Stimulated activated CD8-positive, alpha-beta memory T cell treated with anti-CD3 and anti-CD28 coated beads, Interleukin-4, amount 100 ng/mL, for 1 hour (primary cell): ENCODE measurements at places on chromosomes 3 and 15.

- DNase-seq = no peak
Measured at GRCh38 chr3:49017971-49018706, at the start of gene DALRD3. Gene DALRD3 (minus strand): TSS chr3:49018580. CDS start chr3:49018564, 16 bp downstream.

DNA sequence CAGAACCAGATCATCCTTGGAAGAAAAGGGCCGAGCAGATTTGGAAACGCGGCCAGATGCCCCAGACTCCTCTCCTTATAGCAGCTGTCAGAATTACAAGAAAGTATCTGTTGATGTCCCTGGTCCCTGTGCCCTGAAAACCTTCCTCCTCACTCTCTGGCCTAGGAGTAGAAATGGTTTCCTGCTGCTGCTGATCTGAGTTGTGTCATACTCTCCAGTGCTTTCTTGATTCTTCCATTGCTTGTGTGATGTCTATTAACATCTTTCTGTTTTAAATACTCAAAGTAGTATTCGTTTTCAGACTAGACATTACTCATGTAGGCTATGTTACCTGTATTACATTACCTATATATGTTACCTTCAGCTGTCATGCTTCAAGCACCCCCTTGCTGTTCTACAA, 26.8 kb upstream of the HERC1 start:
- DNase-seq = no peak

GRCh38 chr3:133991209-133991608, 38.5 kb downstream of the SLCO2A1 start:
- no peak for DNase-seq

- no peak for DNase-seq
Measured at GRCh38 chr15:88255484-88256278, 858 bp downstream of the NTRK3 start.

DNA sequence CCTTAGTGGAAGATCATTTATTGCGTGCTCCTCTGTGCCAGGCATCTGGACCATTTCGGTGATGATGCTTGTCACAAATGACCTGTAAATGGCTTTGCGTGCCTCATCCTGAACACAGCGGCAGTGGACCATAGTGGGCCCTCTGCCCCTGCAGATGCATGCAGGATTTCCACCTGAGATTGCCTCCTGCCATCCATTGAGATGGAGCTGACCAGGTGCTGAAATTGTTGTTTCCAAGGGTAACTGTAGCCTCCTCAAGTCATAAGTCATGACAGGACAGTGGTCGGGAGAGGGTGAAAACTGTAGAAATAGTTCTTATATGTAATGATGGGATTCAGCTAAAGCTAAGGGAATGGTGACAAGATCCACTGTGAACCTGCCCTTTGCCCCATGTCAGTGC, 35.5 kb downstream of the CLSTN2 start:
- DNase-seq = no peak

DNA sequence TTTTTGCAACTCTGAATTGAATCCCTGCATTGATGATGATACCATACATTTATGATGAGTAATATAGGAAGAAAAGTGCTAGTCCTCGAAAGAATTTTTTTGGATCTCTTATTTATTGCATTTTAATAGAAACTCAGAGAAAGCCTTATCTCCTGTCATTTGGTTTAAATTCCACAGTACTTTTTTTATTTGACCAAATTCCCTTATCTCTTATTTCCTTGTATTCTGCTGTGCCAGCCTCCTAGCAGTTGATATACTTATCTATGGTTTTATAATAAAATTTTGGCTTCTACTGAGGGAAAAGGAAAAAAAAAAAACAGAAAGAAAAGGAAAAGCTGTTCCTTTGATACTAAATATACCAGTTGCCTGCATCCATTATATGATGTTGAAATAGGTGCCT, 535.1 kb upstream of the NR2F2 start:
- no peak for DNase-seq

- no peak for DNase-seq
Measured at GRCh38 chr15:34241376-34242330, 16.8 kb downstream of the EMC4 start.

DNA sequence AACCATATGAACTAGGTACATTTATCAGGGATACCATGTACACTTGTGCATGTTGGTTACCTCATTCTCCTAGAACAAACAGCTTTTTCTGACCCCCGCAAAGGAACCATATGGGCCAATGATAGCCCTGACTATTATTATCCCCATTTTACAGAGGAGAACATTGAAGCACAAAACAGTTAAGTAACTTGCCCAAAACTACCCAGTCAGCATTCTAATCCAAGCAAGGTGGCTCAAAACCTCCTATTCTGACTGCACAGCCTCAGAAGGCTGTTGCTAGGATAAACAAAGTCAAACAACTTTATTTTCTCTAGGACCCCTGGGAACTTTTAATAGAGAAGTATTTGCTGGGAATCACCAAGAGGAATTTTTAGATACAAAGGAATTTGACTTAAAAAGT, 36.7 kb downstream of the CFAP44 start:
- DNase-seq = no peak

DNA sequence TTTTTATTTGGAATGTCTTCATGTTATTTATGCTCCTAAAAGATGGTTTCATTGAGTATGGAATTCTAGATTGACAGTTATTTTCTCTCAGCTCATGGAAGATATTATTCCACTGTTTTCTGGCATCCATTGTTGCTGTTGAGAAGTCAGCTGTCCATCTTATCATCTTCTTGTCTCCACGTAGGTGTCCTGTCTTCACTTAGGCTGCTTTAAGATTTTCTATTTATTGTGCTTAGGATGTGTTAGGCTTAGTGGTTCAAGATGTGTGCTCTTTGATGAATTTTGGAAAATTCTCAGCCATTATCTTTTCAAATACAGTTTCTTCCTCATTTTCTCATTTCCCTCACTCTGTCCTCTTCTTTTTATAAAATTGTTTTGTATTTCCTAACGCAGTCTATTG, 52.0 kb downstream of the SNRK start:
- DNase-seq = no peak

GRCh38 chr3:81242871-81243270, 518.6 kb downstream of the GBE1 start:
- DNase-seq = no peak

DNA sequence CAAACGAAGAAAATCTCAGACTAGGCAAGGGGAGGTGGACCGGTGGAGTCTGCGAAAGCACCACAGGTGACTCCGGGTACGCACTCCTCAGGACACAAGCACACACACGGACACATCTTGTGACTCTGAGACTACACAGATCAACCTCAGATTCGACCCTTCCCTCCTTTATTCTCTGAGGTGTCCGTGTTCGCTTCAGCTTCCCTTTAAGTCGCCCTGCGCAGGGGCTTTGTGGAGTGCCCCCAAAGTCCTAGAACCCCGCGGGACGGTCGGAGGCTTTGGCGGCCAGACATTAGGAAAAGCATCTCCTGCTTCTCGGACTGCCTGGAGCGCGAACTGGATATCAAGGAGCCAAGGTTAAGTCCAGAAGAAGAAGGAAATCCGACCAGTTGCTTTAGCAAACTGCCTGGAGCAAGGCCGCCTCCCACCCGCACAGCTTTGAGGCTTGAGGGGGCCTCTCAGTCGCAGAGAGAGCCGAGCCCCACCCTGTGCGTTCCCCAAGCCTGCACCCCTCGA, 730 bp downstream of the DGKG start:
- no peak for DNase-seq

- no peak for DNase-seq
Measured at GRCh38 chr3:27049792-27050191, 319.4 kb downstream of the NEK10 start.

DNA sequence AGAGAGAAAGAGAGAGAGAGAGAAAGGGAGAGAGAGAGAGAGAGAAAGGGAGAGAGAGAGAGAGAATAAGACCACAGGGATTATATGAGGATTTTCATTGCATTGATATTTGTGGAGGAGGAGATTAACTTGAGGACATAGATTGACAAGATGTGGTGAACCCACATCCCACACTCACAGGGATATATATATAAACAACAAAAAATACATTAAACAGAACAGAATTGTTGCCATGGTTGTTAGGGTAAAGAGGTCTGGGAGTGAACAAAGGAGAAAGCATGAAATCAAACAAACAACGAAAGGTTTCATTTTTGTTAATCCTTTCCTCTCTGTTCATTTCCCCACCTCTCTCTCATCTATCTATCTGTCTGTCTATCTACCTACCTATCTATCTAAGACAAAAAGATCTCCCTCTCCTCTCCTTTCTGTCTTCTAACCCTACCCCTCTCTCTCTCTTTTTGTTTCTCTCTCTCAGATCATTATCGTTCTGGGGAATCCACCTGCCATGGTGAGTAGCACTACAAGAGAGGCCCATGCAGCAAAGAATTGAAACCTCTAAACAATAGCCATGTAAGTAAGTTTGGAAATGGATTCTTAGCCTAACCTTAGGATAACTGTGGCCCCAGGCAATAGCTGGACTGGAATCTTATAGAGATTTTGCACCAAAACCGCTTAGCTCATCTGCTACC, 280.9 kb downstream of the RAP2B start:
- DNase-seq = no peak

- no peak for DNase-seq
Measured at GRCh38 chr3:124586126-124587052, 143.9 kb upstream of the UMPS start.

- no peak for DNase-seq
Measured at GRCh38 chr3:189806171-189806951, 175.2 kb downstream of the TP63 start.

DNA sequence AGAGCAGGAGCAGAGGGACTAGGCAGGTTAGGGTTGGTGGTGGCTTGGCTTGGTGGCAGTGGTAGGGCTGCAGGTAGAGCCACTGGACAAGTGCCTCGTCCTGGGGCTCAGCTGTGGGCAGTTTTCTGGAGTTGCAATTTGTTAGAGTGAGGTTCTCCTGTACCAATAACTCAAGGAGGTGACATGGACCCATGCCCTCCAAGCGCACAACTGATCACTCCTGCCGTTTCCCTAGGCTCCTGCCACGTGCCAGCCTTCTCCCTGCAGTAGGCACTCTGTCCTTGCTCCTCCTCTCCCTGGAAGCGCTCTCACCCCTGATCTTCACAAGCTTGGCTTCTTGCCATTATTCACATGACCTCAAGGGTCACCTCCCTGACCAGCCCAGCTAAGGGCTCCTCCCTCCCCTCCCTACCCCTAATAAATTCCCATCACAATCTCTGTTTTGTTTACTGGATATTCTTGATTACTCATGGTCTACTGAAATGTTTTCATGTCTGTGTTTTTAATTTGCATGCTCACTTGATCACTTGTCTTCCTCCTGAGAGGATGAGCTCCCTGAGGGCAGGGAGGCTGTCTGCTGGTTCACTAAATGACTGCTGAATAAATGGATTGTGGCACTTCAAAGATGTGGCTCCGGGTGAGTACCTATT, 3.3 kb downstream of the WNT7A start:
- no peak for DNase-seq

- DNase-seq = no peak
Measured at GRCh38 chr3:8561370-8561769, 59.7 kb downstream of the LMCD1 start.

DNA sequence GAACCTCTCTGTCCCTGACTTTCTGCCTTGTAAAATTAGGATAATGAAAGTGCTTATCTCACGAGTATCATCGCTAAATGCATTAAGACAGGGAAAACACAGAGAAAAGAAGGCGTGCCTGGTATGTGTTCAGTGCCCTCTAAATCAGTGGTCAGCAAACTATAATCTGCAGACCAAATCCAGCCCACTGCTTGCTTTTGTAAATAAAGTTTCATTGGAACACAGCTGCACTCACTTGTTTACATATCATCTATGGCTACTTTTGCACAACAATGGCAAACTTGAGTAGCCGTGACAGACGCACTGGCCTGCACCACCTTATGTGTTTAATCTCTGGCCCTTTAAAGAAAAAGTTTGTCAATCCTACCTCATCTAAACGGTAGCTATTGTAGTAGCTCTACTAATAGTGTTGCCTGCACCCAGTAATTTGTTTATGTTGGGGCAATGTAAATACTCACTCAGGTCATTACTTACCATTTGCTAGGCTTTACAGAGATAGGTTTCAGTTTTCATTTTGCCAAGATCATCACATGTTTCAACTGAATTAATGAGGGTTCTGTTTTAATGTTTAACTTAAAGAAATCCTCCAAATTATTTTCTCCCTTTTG, 229.4 kb downstream of the FEZF2 start:
- DNase-seq = no peak
